D341Med (cell line): ENCODE measurements at places on chromosomes 12 and 14.
A peak's percentile ranks its signal among the peaks of the same experiment; 100 is the strongest.

DNA sequence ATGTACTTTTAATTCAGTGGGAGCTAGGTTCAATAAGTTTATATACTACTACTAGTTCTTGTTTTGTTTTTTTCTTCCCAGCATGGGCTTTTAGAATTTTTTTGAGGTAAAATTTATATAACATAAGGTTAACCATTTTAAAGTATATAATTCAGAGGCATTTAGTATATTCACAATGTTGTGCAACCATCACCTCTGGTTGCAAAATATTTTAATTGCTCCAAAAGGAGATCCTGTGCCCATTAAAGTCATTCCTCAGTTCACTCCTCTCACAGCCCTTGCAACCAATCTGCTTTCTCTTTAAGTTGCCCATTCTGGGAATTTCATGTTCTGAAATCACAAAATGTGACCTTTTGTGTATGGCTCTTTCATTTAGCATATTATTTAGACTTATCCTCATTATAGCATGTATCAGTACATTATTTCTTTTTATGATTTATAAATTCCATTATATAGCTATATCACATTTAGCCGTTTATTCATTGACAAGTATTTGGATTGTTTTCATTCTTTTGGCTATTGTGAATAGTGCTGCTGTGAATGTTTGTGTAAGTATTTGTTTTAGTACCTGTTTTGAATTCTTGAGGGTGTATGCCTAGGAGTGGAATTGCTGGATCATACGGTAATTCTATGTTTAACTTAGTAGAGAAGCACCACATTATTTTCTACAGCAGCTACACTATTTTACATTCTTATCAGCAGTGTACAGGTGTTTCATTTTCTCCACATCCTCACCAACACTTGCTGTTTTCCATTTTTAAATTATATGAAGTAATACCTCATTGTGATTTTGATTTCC, 59.1 kb downstream of the ARHGAP5 start:
- no peak for DNase-seq

DNA sequence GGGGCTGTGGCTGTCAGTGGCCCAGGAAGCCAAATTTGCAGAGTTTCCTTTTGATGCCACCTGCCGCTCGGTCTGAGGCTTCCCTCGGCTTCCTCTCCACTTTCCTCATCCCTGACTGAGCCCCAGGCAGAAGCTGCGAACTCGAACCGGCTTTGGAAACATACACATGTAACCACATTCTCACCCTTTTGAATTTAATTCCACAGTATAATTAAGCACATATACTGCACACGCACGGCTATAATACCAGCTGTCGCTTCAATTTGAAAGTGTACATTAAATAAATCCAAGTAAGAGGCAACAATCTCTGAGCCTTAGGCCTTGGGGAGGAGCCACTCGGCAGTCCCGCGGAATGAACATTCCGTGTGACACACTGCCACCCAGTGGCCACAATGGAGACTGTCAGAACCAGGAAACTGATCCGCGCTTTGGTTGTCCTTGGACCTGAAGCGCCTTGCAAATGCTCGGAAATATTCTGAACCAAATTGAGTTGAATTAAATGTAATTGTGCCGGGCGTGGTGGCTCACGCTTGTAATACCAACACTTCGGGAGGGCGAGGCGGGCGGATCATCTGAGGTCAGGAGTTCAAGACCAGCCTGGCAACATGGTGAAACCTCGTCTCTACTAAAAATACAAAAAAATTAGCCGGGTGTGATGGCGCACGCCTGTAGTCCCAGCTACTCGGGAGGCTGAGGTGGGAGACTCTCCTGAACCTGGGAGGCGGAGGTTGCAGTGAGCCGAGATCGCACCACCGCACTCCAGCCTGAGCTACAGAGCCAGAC, 117.9 kb upstream of the TMPO start:
- peak; percentile 84 for DNase-seq

- DNase-seq: no peak
These were observed 98.2 kb downstream of the DENND5B start for GRCh38 chr12:31492599-31493196.

- DNase-seq: no peak
These were observed 113.8 kb downstream of the KCNK10 start for GRCh38 chr14:88209273-88209672.

- no peak for DNase-seq
These were observed 187.4 kb downstream of the FOXG1 start for GRCh38 chr14:28953973-28954372.

DNA sequence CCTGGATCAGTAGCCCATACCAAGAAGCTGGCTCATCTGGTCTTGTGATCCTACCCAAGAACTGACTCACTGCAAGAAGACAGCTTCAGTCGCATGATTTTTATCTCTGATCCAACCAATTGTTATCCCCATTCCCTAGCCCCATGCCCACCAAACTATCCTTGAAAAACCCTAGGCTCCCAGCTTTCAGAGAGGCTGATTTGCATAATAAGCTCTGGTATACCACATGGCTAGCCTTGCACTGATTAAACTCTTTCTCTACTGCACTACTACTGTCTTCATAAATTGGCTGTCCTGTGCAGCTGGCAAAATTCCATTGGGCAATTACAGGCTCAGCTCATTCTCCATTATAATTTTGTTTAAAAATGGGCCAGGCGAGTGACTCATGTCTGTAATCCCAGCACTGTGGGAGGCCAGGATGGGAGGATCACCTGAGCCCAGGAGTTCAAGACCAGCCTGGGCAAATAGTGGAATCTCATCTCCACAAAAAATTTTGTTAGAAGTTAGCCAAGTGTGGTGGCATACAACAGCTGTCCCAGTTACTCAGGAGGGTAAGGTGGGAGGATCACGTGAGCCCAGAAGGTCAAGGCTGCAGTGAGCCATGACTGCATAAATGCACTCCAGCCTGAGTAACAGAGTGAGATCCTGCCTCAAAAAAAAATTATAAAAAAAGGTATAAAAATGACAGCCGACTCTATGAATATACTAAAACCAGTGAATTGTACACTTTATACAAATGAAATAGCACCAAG, 76.7 kb upstream of the EIF5 start:
- DNase-seq: no peak

GRCh38 chr12:8499616-8500015, 13.7 kb upstream of the CLEC4D start:
- DNase-seq: no peak

GRCh38 chr14:31867570-31867969, 209.5 kb upstream of the ARHGAP5 start:
- no peak for DNase-seq

- DNase-seq: no peak
These were observed 961 bp downstream of the SRRM4 start for GRCh38 chr12:118982302-118982701.

- no peak for DNase-seq
These were observed 118.6 kb downstream of the TRMT5 start for GRCh38 chr14:60862283-60862682.

- no peak for DNase-seq
These were observed 32.7 kb upstream of the KLRF1 start for GRCh38 chr12:9794484-9795093.

DNA sequence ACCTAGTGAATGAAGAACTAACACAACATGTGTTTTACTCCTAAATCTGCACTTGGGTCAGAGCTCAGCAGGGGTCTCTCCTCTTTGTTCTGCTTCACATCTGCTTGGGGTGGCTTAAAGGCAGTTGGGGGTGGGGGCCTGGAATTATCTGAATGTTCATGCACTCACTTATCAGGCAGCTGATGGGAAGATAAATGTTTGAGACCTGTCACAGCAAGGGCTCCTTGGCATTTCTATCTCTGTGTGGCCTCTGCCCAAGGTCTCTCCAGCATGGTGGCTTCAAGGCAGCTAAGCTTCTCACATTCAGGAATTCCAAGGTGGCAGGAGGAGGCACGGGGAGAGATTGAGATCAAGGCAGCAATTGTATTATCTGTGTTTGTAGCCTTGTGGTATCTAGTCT, 6.4 kb upstream of the HMGA2 start:
- DNase-seq: no peak

DNA sequence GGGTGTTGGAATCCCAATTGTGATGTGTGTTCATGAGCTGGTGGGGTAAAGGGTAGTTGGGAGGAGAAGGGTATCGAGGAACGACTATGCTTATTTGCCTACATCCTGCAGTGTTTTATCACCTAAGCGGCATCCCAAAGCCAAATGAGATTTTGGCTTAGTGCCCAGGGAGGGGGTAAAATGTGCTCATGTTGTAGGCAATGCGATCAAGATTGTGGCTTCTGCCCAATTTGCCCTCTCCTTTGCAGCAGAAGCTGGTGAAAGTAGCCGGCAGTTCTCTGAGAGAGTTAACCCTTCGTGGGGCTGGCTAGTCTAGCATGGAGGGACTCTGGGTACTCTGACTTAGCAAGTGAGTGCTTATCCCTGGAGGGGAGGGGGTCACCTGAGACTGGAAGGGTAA, 753 bp downstream of the RPH3A start:
- no peak for DNase-seq
